Prostate gland (tissue), 2 donors: ENCODE measurements at places on chromosomes 13 and 19. TPM values are rescaled to one million over a fixed set of nuclear protein-coding genes. Genes with fewer than 3 reads are reported as not detected.
A peak's percentile ranks its signal among the peaks of the same experiment; 100 is the strongest.

Gene ZNF578
- total RNA-seq: 0.68 TPM

GRCh38 chr13:112007191-112007590 is 59.8 kb upstream of the SOX1 start:
- no peak for DNase-seq
- H3K36me3 ChIP-seq: no peaks in the 10 kb centered on the region
- H3K4me3 ChIP-seq: no peak overlapping the region
- H3K27ac ChIP-seq: no peak overlapping the region
- no peaks in the 10 kb centered on the region for H3K4me1 ChIP-seq

- no peak for DNase-seq
- H3K4me1 ChIP-seq: no peaks in the 10 kb centered on the region
- no peak overlapping the region for H3K4me3 ChIP-seq
- no peaks in the 10 kb centered on the region for H3K27me3 ChIP-seq
Measured at GRCh38 chr13:108961542-108962125, 332.2 kb downstream of the MYO16 start.

Gene CCDC124
- 48.7 TPM for total RNA-seq

GRCh38 chr13:47646298-47646697 is 354.8 kb downstream of the SUCLA2 start:
- no peaks in the 10 kb centered on the region for H3K36me3 ChIP-seq
- no peak for DNase-seq
- H3K27ac ChIP-seq: no peak overlapping the region
- H3K27me3 ChIP-seq: no peaks in the 10 kb centered on the region

Gene LYPD3
- 9.8 TPM for total RNA-seq

- H3K4me1 ChIP-seq: no peaks in the 10 kb centered on the region
- DNase-seq: no peak
- H3K36me3 ChIP-seq: no peaks in the 10 kb centered on the region
- H3K27me3 ChIP-seq: no peaks in the 10 kb centered on the region
Measured at GRCh38 chr13:21698817-21699679, 28.2 kb downstream of the FGF9 start.

- DNase-seq: no peak
- H3K27ac ChIP-seq: no peak overlapping the region
- H3K4me3 ChIP-seq: no peak overlapping the region
- no peaks in the 10 kb centered on the region for H3K27me3 ChIP-seq
- no peaks in the 10 kb centered on the region for H3K36me3 ChIP-seq
- no peaks in the 10 kb centered on the region for H3K4me1 ChIP-seq
Measured at GRCh38 chr13:93620181-93620765, 393.7 kb downstream of the GPC6 start.

GRCh38 chr19:32392901-32393300 is 12.7 kb upstream of the DPY19L3 start:
- no peaks in the 10 kb centered on the region for H3K4me1 ChIP-seq
- H3K4me3 ChIP-seq: no peak overlapping the region
- no peaks in the 10 kb centered on the region for H3K27me3 ChIP-seq
- no peak for DNase-seq
- H3K36me3 ChIP-seq: no peaks in the 10 kb centered on the region

GRCh38 chr13:43469791-43470190 is 317.0 kb downstream of the ENOX1 start:
- H3K4me1 ChIP-seq: no peaks in the 10 kb centered on the region
- no peaks in the 10 kb centered on the region for H3K27me3 ChIP-seq
- H3K27ac ChIP-seq: no peak overlapping the region
- H3K36me3 ChIP-seq: no peaks in the 10 kb centered on the region

- no peak for DNase-seq
- H3K36me3 ChIP-seq: no peaks in the 10 kb centered on the region
- H3K4me3 ChIP-seq: no peak overlapping the region
- no peaks in the 10 kb centered on the region for H3K4me1 ChIP-seq
- H3K27ac ChIP-seq: no peak overlapping the region
- peaks cover 6% of the 10 kb centered on the region for H3K27me3 ChIP-seq
Measured at GRCh38 chr13:27504128-27504867, 53.9 kb upstream of the MTIF3 start.

DNA sequence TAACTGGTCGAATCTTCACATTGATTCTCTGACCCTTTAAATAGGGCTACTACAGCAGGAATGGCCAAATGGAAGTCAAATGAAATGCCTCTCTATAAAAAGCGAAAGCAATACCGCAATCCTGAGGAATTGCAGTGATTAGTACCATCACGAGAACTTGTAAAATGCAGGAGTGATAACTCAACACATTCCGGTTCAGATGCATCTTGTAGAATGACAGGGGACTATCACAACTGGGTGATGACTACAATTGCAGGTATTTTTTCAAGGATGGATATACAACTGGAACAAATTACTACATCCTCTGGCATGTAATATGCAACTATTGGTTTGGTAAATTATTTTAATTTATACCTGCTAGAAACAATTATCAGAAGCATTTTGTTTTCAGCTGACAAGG is 140.4 kb downstream of the PCDH20 start:
- no peak overlapping the region for H3K4me3 ChIP-seq
- no peaks in the 10 kb centered on the region for H3K27me3 ChIP-seq
- no peak for DNase-seq

DNA sequence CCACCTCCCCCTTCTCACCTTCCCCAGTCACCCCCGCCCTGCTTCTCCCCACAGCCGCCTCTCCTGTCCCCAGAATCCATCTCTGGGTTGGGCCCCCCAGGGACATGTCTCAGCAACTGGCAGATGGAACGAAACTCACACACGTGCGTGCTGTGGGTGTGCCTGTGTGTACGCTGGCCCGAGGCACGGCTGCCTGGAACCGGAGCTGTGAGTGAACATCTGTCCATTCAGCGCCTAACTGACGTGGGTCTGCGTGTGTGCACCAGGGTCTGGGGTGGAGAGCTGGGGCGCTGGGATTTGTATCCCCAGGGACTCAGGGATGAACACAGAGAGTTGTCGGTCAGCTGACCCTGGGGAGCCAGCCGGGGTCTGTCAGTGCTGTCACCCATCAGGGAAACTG is 752 bp upstream of the HAS1 start:
- H3K27ac ChIP-seq: no peak overlapping the region
- no peak overlapping the region for H3K4me3 ChIP-seq
- H3K4me1 ChIP-seq: no peaks in the 10 kb centered on the region
- H3K36me3 ChIP-seq: no peaks in the 10 kb centered on the region
- peaks cover 10% of the 10 kb centered on the region for H3K27me3 ChIP-seq

Gene SIGLEC8
- total RNA-seq: 1.0 TPM

DNA sequence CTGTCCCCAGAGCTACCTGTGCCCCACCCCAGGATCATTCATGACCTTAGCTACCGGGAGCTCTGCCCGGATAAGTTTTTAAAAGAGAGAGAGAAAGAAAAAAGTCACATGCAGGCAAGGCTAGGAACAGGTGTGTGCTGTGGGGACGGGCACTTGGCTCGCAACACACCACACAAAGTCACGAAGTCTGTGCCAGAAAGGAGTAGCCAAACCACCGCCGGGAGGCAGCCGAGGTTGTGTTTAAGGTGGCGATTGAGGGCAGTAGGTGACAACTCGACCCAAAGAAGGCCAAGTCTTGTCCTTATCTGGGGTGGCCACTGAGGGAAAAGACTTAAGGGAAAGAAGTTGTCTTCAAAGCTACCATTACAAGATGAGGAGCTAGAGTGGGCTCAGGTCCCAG is 4.6 kb upstream of the TSHZ3 start:
- H3K27me3 ChIP-seq: no peaks in the 10 kb centered on the region
- DNase-seq: peak; percentile 68
- no peak overlapping the region for H3K4me3 ChIP-seq
- no peaks in the 10 kb centered on the region for H3K36me3 ChIP-seq

Gene CYP4F2
- 16.4 TPM for total RNA-seq

Gene LMO7
- total RNA-seq: 87.8 TPM

Gene ZNF177
- total RNA-seq: 8.1 TPM

DNA sequence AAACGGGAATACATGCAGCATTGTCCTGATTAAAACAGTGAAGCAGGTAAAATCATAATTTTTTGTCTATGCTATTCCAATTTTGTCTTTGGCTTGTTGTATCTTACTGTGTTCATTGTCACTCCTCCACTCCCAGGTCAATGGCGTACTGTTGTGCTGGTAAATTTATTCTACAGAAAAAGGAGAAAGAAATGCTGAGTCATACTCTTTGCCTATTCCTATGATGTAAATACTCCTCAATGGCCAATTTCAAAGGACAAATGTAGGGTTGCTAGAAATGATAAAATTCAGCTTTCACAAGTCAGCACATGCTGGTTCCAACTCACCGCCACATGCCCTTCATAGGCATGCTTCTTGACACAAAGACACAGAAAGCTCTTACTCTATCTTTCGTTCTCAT is 694.4 kb upstream of the PCDH20 start:
- no peak overlapping the region for H3K27ac ChIP-seq
- H3K4me3 ChIP-seq: no peak overlapping the region
- no peak for DNase-seq

- H3K36me3 ChIP-seq: no peaks in the 10 kb centered on the region
- no peak overlapping the region for H3K4me3 ChIP-seq
- no peak overlapping the region for H3K27ac ChIP-seq
- no peak for DNase-seq
- no peaks in the 10 kb centered on the region for H3K4me1 ChIP-seq
- no peaks in the 10 kb centered on the region for H3K27me3 ChIP-seq
Measured at GRCh38 chr13:75299913-75300862, 181.8 kb downstream of the TBC1D4 start.

DNA sequence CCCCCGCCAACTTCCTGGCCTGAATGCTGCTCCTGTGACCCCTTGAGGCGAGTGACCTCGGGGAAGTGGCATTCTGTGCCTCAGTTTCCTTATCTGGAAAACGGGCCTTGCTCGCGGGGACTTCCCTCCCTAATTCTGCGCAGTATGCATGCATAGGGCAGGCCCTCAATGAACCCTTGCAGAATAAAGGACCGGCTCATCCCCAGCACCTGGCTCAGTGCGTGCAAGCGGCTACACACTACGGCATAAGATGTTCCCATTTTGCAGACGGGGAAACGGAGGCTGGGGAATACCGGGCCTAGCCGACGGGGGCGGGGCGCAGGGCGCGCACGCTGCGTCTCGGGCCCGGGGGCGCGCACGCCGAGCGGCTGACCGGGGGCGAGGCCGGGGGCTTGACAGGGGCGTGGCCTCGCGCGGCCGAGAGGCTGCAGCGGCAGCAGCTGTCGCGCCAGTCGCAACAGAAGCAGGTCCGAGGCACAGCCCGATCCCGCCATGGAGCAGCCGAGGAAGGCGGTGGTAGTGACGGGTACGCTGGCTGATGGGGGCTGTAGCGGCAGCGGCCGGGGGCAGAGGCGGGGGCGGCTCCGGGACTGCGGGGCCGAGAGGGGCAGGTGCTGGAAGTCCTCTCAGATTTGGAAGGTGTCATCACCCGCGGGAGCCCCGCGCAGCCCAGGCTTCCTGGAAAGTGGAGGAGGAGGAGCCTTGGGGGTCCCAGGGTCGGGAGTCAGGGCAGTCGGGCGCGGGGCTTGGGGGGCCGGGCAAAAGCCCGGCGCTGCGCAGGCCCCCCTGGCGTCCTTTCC is at the start of gene PGPEP1:
Gene PGPEP1 (plus strand): TSS at position 409 of the 800 bp plus-strand sequence. CDS start 84 bp downstream, at position 493.
- no peaks in the 10 kb centered on the region for H3K27me3 ChIP-seq
- H3K4me3 ChIP-seq: peak within 1 kb of the TSS; percentile 87
- no peaks in the 10 kb centered on the region for H3K4me1 ChIP-seq
- peak; percentile 60 for DNase-seq
- H3K27ac ChIP-seq: peak within 1 kb of the TSS; percentile 87

Gene CACNG6
- total RNA-seq: not detected

- no peaks in the 10 kb centered on the region for H3K27me3 ChIP-seq
- no peak overlapping the region for H3K27ac ChIP-seq
- H3K4me1 ChIP-seq: peaks cover 29% of the 10 kb centered on the region
- no peak overlapping the region for H3K4me3 ChIP-seq
- DNase-seq: no peak
Measured at GRCh38 chr19:46904114-46905060, 43.6 kb downstream of the ARHGAP35 start.

DNA sequence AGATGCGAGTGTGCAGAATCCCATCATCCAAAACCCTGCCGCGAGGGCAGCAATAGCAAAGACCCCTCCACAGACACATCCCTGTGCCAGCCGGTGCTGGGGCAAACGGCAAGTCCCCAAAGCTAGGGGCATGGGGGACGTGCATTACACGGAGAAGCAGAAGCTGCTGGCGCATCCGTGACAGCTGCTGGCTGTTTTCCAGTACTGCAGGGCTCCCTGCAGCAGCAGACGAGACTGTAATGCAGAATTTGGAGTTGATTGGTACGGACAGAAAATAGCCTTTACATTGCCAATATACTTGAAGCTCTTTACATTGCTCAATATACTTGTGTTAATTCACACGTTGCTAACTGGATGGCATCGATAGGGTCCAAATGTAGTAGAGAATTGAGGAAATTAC is 77.2 kb upstream of the TMTC4 start:
- H3K27me3 ChIP-seq: no peaks in the 10 kb centered on the region
- H3K4me3 ChIP-seq: no peak overlapping the region
- no peak for DNase-seq
- H3K27ac ChIP-seq: no peak overlapping the region

Gene CNN1
- total RNA-seq: 426 TPM

GRCh38 chr13:98913741-98914140 is 64.1 kb downstream of the DOCK9 start:
- peaks cover 2% of the 10 kb centered on the region for H3K4me1 ChIP-seq
- H3K27ac ChIP-seq: no peak overlapping the region
- DNase-seq: no peak
- H3K4me3 ChIP-seq: no peak overlapping the region
- no peaks in the 10 kb centered on the region for H3K36me3 ChIP-seq

- no peaks in the 10 kb centered on the region for H3K4me1 ChIP-seq
- no peak overlapping the region for H3K27ac ChIP-seq
- no peak for DNase-seq
Measured at GRCh38 chr19:29858000-29858596, 46.3 kb downstream of the CCNE1 start.

DNA sequence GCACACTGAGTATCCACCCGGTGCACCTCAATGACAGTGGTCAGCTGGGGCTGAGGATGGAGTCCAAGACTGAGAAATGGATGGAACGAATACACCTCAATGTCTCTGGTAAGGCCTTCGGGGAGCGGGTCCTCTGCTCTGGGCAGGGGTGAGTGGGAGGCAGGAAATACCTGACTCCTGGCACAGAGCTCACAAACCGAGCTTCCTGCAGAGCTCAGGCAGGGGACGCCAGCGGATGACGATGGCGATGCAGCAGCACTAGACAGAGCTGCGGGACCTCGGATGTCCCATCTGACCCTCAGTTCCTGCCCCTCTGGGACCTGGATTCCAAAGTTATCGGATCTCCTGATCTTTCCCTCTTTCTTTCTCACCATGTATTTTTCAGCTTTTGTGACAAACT is 3.8 kb downstream of the CD22 start:
- peaks cover 5% of the 10 kb centered on the region for H3K27me3 ChIP-seq
- H3K36me3 ChIP-seq: no peaks in the 10 kb centered on the region
- no peak overlapping the region for H3K4me3 ChIP-seq
- no peak overlapping the region for H3K27ac ChIP-seq
- H3K4me1 ChIP-seq: no peaks in the 10 kb centered on the region

DNA sequence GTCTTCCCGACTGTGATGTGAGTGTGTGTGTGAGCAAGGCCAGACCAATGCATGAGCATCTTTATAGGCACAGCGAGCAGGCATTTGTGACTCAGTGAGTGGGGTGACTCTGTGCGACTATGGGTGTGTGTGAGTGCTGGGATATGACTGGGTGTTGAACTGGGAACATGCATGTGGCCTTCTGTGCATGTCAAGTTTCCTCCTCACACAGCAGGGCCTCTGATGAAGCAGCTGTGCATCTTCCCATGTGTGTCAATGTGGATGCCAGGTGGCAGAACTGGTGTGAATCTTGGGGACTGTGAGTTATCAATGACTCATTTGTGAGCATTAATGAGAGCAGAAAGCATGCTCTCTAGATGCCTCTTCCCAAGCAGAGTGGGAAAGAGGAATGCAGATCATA is 12.1 kb upstream of the LGALS14 start:
- no peaks in the 10 kb centered on the region for H3K4me1 ChIP-seq
- no peaks in the 10 kb centered on the region for H3K27me3 ChIP-seq
- no peak overlapping the region for H3K4me3 ChIP-seq
- no peaks in the 10 kb centered on the region for H3K36me3 ChIP-seq
- H3K27ac ChIP-seq: no peak overlapping the region
- DNase-seq: no peak

Gene CCDC122
- 14.1 TPM for total RNA-seq
